ENCODE measurements at places on chromosomes 3 and 15.

DNA sequence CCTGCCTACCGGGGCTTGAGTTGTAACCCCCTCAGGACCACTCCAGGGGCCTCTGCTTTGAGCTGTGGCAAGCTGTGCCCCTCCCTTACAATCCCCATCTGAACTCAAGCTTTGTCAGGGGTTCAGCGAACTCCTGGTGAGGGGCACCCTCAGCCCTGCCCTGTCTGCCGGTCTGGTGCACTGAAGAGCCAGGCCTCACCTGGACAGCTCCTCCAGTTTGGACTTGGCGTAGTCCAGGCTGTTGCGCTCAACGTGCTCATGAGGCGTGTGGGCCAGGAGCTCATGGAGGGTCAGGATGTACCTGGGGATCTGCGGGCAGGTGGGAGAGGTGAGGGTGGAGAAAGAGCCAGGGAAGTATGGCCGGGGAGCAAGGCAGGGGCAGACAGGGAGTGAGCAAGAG is 59.4 kb downstream of the RASGRF1 start:
- DNase-seq: no peak

GRCh38 chr3:150453353-150453752 is 45.3 kb downstream of the TSC22D2 start:
- no peak for DNase-seq

DNA sequence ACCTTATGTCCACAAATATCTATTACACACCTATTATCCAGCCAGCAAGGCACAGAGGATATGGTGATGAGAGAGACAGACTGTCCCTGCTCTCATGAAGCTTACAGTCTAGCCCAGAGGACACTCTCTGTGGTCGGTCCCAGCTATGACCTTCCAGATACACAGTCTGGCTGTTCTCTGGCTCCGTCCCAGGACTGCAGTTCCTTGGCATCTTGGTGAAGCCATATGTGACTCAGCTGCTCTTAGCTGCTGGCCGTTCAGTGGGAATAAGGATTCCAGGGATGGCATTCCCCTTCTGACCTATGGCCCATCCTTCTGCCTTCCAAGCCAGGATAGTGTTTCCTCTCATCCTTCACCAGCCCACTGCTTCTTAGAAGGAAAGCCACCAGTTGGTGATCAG is 30.8 kb downstream of the MEX3B start:
- DNase-seq: no peak

DNA sequence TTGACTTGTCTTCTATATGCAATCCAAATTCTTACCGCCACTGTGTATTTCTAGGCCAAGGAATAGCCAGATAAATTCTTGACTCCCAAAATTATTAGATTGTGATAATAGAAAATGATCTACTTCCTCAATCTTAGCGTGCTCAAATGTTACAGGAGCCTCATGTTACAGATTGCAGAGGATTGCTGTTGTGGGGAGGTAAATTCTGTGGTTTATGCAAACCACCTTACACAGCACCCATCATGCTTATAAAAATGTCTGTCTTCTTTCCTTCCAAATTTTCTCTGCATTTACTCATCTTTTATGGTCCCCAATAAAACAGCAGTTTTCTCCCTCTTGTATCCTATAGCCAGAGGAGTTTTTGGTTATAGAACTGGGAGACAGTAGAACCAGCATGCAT is 420.2 kb upstream of the ROBO1 start:
- DNase-seq: no peak

DNA sequence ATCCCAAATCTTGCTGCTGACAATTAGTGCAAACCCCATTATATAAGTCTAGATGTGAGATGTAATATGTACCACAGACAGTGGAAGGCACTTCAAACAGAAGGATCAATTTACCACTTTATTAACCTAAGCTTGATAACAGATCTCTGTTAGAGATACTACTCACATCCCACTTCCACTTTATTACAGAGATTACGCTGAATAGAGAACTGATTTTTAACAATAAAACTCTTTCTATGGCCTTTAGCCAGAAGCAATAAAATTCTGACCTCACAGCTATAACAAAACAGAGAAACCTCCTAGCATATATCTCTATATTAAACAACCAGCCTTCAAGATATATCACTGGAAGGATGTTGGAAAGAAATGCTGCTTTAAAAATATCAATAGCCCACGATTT is 517.7 kb downstream of the MAGI1 start:
- no peak for DNase-seq

DNA sequence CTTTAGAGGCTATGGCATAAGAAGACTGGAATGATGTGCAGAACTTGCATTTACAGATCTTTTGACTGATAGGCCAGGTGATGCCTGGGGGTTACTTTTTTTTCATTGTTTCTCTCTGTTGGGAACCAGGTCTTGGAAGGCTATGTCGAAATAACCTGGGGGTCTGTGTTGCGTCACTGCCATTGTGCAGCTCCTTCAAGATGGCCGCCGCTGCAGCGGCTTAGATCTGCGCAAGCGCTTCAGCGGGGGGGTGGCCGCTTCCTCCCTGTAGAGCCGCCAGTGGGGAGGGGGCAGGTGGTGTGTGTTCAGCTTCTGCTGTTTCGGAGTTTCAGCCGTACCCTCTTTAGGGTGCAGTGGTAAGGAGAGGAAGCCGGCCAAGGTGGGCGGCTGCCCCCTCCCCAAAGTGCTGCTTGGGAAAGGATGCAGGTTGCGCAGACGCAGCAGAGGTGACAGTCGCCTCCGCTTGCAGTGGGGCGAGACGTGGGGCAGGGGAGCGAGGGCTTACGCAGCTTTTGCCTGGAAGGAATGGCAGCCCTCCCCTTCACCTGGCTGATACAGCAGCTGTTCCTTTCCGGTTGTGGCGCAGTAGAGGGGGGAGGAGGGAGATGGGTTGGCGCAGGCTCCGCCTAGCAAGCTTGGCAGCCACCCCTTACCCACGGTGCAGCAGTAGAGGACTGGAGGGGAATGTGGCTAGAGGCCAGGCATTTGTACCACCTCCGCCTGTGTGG is 1.5 kb downstream of the SNRPN start:
- DNase-seq: no peak

DNA sequence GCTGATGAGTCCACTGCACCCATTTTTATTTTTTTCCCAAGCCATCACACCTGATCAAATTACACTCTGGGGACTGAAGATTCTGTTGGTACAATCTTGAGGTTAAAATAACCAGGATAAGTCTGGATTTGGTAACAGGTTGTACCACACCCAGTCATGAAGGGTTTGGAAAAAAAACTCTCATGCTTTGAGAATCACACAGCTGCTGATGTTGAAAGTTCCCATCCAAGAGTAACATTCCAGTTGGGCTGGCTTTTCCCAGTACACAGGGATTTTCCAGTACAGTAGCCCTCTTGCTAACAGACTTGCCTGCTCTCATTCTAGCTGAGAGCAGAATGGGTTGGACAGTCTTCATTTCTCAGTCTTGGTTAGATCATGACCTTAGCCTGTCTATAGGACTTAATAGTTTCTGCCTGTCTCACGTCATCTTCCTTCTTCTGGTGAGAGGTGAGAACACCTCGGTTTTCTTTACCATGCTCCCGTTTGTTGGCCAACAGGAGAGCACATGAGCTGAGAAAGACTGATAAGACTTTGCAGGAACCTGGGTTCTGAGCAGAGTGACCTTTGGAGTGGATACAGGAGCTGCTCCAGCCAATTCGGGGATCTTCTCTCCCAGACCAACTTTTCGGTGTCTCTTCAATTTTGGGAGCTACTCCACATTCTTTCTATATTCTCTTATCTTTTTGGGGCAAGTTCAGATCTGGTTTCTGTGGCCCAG is 300.1 kb upstream of the LYSMD4 start:
- DNase-seq: no peak

GRCh38 chr3:1774597-1774996 is 324.1 kb upstream of the CNTN4 start:
- no peak for DNase-seq

DNA sequence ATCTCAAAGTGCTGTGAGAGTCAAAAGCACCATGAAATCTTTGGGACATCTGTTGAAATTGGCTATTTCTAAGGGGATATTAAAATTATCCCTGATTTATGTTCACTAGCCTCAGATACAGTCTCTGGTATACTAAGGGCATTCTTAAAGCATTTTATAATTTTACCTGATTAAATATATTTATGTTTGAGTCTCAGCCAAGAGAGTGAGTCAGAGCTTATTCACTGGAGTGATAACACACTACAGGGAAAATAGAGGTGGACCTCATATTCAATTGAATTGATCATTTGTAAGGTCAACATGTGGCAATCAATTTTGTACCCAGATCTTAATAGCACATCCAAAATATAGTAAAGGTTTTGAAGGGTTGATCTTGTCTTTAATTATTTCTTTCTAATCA is 733.6 kb downstream of the EPHA3 start:
- DNase-seq: no peak
